Fibroblast of the conjunctiva (primary cell): ENCODE measurements at places on chromosomes 6 and 20.

- DNase-seq: peak; percentile 21
These were observed 8.0 kb downstream of the TP53RK start for GRCh38 chr20:46681032-46681854.

- DNase-seq: no peak
These were observed 240.4 kb upstream of the SULF2 start for GRCh38 chr20:48025661-48026060.

DNA sequence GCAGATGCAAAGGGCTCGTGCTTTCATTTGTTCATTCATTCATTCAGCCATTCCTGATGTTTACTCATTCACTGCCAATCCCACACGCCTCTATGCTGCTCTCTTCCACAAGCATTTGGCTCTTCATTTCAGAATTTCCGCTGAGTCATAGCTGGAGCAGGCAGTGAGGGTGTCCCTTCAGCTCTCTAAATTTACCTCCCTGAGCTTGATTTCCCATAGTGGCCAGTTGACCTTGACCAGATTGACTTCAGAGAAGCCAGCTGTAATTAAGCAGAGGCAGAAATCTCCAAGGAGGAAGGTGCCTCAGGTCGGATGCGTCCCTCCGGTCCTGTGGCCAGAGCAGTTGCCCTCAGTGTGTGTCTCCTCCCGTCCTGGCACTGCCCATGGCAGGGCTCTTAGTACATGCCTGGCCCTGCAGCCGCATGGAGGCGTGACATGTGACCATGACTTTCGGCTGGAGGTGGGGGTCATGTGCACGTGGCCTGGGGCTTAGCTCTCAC lies 267.2 kb upstream of the ECI2 start:
- peak; percentile 56 for DNase-seq

GRCh38 chr6:105900125-105900937 lies 185.8 kb upstream of the PRDM1 start:
- peak; percentile 52 for DNase-seq

GRCh38 chr20:64223526-64224067 lies 32.0 kb upstream of the PCMTD2 start:
- no peak for DNase-seq

DNA sequence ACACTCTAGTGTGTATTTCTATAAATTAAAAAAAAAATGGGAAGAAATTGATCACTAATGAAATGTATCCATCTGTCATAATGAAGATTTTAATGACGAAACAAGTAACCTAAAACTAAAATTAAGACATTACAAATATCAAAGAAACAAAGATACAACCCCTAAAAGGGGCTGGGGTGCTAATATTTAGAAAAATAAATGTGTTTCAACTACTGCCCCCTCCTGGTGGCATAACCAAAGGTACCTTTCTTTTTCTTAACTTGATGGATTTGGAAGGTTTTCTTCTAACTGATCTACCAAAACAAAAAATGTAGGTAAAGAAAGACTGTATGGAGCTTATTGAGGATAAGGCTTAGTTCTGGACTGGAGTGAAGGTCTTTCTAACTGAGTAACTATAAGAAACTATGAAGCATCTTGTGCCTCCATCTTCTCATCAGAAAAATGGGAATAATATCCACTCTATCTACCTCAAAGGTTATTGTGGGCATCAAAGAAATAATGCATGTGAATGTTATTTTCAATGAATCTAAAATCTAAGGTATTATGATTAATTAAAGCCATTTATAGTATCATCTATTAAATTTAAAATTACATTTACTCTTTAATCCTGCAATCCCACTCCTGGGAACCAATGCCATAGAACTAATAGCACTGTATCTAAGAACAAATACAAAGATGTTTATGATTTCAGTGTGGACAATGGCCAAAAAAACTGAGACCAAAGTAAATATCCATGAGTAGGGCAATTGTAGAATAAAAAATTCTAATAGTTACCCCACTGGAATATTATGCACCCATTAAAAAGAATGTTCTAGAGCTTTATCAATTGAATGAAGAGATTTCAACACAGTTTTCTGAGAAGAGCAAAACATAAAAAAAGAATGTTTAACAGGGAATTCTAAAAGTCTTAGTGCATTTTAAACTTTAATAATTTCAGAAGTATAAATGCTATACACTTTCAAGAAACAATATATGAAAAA lies 117.2 kb downstream of the BACH2 start:
- DNase-seq: no peak

GRCh38 chr6:40504274-40504673 lies 82.9 kb downstream of the LRFN2 start:
- no peak for DNase-seq

GRCh38 chr6:166308033-166308768 lies at the start of gene PRR18:
Gene PRR18, minus strand, starts transcription at chr6:166308392. Its CDS starts 250 bp downstream, at chr6:166308142.
- DNase-seq: no peak

DNA sequence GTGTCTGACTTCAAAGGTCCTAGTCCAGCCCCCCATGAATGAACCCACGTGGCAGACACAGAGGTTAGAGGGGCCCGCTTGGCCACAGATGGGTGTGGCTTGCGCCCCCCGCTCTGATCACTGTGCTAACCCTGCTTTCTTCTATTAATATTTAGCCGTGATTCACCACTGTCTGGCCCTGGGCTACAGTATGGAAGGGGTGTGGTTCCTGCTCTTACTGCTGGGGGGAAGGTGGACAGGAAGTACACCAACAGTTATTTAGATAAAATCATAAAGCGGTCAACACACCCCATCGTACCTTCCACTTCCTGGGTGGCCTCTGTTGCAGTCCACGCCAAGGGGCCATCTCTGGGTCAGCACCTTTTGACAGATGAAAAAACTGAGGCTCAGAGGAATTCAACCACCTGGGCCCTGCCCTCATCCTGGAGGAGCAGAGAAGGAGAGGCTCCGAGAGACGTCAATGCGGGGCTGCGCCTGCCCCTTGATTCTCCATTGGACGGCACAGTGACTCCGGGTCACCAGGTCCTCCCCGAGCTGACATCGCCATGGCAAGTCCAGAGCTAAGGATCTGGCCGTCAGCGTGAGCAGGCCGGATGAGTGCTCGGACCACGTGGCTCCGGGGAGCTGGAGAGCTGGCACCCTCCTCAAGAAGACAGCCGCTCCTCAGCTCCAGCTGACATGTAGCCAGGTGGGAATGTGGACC lies 206.3 kb downstream of the PREX1 start:
- no peak for DNase-seq

DNA sequence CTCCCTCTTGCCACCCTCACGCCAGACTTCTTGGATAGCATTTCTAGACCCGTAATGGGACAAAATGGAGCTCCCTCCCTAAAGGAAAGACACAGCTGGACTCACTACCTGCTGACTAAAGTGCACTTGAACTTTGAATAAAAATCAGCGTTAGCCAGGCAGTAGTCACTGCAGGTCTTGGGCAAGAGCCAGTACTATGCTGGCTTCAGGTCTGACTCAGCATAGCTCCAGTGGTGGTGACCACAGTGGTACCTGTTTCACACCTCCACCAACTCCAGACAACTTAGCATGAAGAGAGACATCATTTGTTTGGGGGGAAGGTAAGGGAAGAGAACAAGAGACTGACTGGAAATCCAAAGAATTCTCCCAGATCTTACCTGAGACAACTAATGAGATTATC lies 906.8 kb downstream of the GRIK2 start:
- no peak for DNase-seq

DNA sequence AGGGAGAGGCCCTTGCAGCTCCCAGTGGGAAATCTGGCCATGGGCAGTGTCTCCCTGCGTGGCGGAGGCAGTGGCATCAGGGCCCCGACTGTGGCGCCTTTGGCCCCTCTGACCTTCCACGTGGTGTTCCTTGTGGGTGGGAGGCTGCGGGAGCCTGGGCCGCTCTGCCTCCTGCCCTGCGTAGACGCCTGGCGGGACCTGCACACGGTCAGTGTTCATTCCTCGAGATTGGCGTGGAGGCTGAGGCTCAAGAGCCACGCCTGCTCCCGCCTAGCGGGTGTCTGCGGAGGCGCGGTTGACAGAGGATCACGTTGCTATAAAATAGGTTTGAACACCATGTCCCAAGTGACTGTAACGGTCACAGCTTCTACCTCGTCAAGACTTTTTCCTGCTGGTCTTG lies 14.0 kb downstream of the COL9A3 start:
- DNase-seq: no peak

DNA sequence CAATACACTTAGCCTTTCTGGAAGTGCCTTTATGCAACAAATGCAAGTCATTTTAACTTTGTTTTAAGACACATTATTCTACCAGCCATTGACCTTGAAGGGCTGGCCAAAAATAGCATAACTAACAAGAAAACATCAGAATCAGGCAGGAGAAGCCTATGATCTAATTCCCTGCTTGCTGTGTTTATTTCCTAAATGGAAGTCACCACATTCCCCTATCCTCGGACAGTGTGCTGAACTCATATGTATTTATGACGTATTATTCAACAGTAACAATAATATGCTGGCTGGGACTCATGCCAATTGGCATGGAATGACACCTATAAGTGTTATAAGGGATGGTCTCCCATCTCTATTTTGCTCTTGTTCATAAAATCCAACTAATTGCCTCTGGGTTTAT lies 140.7 kb downstream of the MAP3K7 start:
- no peak for DNase-seq
